A549 treated with AZD2906 at 1 μM for 4 hours (cell line): ENCODE measurements at places on chromosomes 11 and 22. TPM values are rescaled to one million over a fixed set of nuclear protein-coding genes. Genes with fewer than 3 reads are reported as not detected.

Gene OR10D3
- not detected in 5 replicates for total RNA-seq

Gene HMBS
- 42.4 to 55.7 TPM (median 45.5 TPM) in 5 replicates for total RNA-seq

Gene ARCN1
- total RNA-seq: 81.8 to 101 TPM (median 84.7 TPM) in 5 replicates

Gene MAP6
- 1.4 to 1.8 TPM (median 1.6 TPM) in 5 replicates for total RNA-seq

Gene CASP1
- 0.15 to 0.17 TPM (median 0.17 TPM) in 3 of 5 replicates, not detected in the others for total RNA-seq

Gene PARVG
- total RNA-seq: not detected in 5 replicates

Gene CHST1
- total RNA-seq: 0.95 to 1.9 TPM (median 1.5 TPM) in 5 replicates

Gene ZC3H12C
- 6.6 to 10.1 TPM (median 9.0 TPM) in 5 replicates for total RNA-seq
